Ecto neural progenitor cell (in vitro differentiated cells): ENCODE measurements at places on chromosomes 3 and 15.
A peak's percentile ranks its signal among the peaks of the same experiment; 100 is the strongest.

DNA sequence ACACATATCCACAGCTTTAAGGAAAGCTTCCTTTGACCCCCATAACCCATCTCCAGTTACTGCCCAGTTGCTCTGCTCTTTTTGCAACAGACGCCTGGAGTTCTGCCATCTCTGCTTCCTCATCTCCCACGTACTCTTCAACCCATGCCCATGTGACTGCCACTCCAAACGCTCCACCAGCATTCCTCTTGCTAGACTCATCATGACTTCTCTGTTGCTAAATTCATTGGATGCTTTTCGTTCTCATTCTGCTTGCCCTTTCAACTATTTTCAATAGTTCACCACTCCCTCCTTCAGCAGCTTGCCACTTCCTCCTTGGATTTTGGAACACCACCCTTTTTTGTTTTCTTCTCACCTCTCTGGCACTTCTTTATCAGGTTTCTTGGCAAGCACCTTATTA lies 2.7 kb upstream of the KNSTRN start:
- no peak for DNase-seq

DNA sequence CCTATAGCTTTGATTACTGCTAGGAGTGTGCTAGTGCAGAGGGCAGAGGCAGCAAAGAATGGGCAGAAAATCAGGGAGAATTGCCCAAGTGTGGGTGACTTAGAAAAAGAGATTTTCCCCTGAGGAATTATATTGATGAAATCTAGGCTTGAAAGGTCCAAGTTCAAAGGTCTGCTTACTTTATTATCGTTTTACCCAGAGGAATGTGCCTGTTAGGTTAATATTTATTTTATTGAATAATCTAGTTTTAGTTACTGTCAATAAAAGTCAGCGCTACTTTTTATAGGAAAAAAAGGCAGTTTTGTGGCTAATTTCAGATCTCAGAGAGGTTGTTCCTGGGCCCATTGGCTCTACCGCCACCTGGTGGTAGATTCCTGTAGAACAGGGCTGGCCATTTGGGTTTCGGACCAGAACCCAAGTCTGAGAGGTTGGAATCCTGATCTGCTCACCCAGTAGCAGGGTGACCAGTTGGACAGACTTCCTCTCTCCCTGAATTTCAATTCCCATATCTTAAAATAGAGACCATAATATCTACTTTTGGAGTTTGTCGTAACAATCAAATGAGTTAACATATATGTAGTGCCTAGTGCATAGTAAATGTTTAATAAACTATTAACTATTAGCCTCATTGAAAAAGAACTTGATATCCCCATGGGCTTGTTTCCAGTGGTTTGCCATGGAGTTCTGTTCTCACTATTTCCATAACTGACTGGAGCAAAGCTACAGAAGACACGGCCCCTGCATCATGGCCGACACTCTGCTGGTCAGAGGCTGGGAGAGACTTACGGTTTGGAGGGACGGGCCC lies 62.7 kb upstream of the ZNF148 start:
- DNase-seq = peak; percentile 76

GRCh38 chr3:125622381-125622791 lies 27.1 kb upstream of the OSBPL11 start:
- no peak for DNase-seq

GRCh38 chr3:169405076-169405475 lies 258.4 kb downstream of the MECOM start:
- DNase-seq = no peak

DNA sequence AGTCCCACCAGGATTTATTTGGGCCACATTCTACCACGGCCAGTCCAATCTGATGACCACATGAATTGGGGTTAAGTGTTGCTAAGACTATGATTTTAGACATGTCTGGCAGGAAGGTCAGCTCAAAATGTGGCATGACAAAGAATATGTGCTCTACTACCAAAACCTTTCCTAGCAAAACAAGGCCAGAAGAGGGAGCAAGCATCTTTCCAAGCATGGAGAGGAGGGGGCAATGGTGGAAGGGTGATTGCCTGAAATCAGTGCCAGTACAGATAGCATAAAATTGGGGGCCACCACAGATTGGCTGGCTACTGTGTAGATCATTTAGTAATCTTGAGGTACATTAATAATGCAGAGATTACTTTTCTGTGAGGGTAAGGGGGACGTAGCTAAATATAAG lies 43.2 kb downstream of the TMEM39A start:
- DNase-seq = no peak

GRCh38 chr3:30248423-30248822 lies 358.0 kb upstream of the TGFBR2 start:
- DNase-seq = no peak

DNA sequence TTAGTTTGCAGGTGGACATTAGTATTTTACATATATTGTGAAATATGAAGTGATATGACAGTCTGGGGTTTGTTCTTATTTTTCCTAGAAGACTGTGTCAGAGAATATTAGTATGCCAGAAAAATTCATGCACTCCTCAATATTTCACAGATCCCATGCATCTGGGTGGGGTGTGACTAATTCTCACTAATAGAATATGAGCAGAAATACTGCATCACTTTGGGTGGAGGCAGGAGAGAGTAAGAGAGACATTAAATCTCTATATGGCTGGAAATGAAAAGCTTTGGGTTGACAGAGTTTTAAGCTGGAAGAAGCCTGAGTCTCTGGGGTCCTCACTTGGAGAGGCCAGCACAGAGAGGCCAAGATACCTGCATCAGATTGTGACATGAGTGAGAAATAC lies 101.3 kb upstream of the DPH6 start:
- DNase-seq = no peak

DNA sequence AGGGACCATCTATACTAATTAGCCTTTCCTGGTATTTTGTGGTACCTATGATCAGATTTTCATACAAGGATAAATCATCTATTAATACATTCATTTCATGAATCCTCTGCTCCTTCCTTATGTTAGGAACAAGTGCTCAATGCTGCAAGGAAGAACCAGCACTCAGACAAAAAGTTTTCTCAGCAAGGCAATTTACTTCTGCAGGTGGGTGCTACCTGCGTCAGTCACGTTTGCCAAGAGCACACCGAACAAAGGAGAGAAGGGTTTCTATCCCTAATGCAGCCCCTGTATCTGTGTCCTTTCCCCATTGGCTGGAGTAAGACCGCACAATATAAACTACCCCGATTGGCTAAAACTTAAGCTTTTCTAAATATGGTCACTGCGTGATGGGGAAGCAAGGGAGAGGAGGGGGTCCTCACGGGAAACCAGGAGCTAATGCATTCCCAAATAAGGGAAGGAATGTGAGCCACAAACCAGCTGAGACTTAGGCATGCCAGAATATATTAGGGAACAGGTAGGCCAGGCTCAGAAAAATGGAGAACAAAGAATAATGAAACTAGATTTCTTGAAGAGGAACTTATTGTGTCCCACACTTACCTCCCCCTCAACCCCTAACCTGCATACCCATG lies 76.5 kb downstream of the AQR start:
- DNase-seq = no peak

GRCh38 chr15:89143503-89144162 lies 55.4 kb downstream of the ABHD2 start:
- DNase-seq = no peak

- DNase-seq = peak; percentile 54
Observed at GRCh38 chr3:50453907-50454306, 49.5 kb downstream of the CACNA2D2 start.

DNA sequence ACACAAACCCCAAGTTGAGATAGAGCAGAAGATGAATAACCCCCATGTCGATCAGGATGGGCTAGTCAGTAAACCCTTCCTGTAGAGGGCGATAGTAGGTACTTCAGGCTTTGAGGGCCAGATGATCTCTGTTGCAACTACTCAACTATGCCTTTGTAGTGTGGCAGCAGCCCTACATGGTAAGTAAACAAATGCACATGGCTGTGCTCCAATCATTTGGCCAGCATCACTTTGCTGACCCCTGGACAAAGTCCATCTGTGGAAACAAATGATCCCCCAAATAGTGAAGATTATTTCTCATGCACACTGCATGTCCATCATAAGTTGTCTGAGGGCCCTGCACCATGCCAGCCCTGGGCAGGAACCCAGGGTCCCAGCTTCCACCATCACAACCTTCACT lies 402.2 kb upstream of the PROK2 start:
- DNase-seq = no peak
